ENCODE measurements at places on chromosomes 2 and 18.

GRCh38 chr2:145415151-145415550, 895.2 kb upstream of the ZEB2 start:
- no peak for DNase-seq

DNA sequence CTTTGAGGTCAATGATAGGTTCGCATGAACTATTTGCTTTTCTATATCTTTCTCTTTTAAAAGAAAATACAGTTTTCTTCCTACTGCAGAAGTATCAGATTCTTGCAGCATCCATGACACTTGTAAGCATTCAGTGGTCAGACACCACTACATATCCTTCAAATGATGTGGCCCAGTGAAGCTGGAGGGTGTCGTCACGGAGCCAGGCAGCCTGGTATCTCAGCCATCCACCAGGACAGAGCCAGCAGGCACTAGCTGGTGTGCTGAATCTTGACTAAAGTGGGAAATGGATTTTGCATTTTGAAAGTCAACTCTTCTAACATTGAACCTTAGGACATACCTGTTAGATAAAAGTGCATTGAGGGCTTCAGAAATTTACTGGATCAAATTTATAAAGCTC, 5.4 kb downstream of the KLHL14 start:
- no peak for DNase-seq

GRCh38 chr2:239204136-239204875, 196.5 kb downstream of the HDAC4 start:
- DNase-seq: no peak

GRCh38 chr2:151756820-151757219, 22.5 kb upstream of the NEB start:
- DNase-seq: no peak

GRCh38 chr18:44909191-44909719, 228.6 kb downstream of the SETBP1 start:
- no peak for DNase-seq
